ENCODE measurements at places on chromosomes 13 and 19.

DNA sequence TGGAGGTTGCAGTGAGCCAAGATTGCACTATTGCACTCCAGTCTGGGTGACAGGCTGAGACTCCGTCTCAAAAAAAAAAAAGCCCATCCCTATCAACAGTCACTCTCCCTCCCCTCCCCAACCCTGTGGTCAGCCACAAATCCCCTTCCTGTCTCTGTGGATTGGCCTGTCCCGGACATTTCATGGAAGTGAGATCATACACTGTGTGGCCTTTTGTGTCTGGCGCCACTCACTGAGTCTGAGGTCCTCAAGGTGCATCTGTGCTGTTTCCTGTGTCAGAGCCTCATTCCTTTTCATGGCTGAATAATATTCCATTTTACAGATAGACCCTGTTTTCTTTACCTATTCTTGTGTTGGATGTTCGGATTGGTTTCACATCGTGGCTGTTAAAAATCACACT is 149.5 kb downstream of the PTPRS start:
- no peak for DNase-seq

GRCh38 chr13:110973007-110973700 is 58.3 kb upstream of the ANKRD10 start:
- no peak for DNase-seq

- DNase-seq = no peak
Measured at GRCh38 chr13:32362574-32362973, 47.3 kb downstream of the BRCA2 start.

DNA sequence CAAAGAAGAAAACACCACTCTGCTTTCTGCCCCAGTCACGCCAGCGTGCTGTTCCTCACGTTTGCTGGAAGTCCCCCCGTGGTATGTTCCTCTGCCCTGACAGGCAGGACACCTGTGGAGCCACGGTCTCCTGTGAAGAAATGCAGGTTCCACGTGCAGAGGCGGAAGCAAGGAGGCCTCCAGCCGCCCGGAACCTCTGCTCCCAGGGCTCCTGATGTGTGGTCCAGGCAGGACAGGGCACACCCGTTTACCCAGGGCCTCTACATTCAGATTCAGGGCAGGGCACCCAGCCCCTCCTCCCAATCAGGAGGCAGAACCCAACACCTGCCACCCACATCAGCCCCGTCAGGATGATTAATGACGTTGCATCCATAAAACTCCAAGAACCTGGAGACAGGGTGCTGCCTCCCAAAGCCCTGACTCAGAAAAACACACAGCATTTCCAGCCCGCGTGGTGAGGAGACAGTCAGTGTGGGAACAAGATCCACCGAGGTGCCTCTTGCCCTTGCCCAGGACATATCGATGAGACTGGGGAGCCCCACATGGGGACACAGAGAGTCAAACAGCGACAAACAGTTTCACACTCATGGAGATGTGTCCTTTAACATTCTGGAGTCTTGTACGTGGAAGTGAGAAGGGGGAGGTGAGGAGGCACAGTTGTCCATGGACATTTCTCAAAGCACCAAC is 76.2 kb downstream of the COL4A1 start:
- DNase-seq = no peak

GRCh38 chr13:27476943-27477703 is 26.8 kb upstream of the MTIF3 start:
- no peak for DNase-seq

- DNase-seq = no peak
Measured at GRCh38 chr19:14632286-14632685, 42.4 kb downstream of the ADGRE3 start.

GRCh38 chr13:86109107-86109506 is 309.9 kb upstream of the SLITRK6 start:
- DNase-seq = no peak

DNA sequence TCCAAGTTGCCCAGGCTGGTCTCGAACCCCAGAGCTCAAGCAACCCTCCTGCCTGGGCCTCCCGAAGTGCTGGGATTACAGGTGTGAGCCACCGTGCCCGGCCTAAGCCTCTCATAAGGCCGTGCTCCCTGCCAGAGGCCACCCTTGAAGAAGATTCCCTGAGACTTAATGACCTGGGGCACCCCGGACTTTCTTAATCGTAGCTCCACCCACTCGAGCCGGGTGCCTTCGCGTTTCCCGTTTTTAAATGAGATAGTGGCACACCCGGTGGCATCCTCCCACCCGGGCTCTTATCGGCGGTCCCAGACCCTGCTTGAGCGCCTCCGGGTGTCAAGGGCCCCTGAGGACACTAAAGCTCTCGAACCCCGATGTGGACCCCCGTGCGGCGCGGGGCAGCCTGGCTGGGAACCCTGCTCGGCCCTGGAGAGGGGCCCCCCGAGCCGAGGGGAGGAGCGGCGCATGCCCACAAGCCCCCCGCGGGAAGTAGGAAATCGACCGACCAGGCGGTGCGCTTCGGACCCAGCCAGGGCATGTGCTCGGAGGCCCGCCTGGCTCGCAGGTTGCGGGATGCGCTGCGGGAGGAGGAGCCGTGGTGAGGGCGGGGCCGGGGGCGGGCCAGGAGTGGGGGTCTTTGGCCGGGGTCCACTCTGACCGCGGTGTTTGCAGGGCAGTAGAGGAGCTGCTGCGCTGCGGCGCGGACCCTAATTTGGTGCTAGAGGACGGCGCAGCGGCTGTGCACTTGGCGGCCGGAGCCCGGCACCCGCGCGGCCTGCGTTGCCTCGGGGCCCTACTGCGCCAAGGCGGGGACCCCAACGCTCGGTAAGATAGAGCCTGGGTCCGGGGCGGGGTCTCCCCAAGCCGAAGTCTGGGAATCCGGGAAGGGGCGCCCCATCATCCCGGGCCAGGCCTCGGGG is at the start of gene ANKLE1:
ANKLE1 (plus strand) TSS at position 511 of the 914 bp plus-strand sequence; CDS start at position 531, 20 bp downstream.
- DNase-seq = no peak

Measured in T-cell (primary cell).